Femur (tissue), 1 donor: ENCODE measurements at places on chromosomes 1 and 21.

DNA sequence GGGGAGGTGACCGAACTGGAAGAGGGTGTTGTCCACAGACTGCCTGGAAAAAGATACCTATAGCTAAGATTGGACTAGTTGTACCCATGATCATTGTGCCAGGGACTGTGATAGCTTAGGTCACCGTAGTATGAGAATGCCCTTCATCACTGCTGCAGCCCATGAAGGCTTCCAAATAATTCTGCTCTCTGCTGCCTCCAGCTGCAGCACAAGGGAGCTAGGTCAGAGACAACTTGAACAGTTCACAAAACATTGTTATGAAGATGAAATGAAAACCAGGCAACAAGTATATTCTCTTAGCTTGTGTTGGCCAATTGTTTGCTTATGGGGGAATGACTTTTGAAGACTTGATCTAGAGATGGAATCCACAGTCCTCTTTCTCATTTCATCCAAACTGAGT is 246.7 kb downstream of the MRPL39 start:
- DNase-seq: no peak

GRCh38 chr1:110484801-110485200 is 33.9 kb downstream of the PROK1 start:
- DNase-seq: no peak

GRCh38 chr1:50978144-50978851 is 8.3 kb downstream of the CDKN2C start:
- DNase-seq: peak; percentile 58

DNA sequence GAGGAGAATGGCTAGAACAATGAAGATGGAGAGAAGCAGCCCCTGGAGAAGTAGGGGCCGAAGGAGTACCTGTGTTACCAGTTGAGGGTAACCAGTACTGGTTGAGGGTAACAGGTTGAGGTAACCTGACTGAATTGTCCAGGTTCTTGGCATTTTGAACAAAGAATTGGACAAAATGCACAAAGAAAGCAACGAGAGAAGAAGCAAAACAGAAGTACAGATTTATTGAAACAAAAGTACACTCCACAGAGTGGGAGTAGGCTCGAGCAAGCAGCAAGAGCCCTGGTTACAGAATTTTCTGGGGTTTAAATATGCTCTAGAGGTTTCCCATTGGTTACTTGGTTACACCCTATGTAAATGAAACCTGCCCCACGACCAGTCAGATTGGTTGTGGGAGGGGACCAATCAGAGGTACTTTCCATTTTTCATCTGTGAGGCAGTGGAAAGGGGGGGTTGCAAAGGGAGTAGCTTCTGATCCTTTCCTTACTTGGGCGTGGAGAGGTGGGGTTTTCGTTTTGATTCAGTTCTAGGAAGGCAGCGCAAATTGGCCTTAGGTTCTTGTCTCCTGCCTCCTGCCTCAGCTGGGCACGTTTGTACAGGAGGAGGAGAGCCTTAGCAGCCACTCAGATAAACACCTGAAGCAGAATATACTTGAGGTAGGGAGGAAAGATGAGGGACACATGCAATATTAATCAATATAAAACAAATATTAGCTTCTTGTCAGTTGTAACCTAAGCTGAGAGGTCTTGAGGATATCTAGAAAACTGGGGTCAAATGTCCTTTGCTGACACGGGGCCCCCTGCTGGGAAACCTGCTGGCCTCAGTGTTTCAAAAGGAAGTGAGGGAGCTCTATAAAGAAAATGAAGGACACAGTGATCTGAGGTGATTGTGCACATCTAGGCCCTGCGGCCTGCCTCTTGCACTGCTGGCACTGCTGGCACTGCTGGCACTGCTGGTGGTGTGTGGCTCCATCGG is 14.3 kb upstream of the LSM10 start:
- no peak for DNase-seq

DNA sequence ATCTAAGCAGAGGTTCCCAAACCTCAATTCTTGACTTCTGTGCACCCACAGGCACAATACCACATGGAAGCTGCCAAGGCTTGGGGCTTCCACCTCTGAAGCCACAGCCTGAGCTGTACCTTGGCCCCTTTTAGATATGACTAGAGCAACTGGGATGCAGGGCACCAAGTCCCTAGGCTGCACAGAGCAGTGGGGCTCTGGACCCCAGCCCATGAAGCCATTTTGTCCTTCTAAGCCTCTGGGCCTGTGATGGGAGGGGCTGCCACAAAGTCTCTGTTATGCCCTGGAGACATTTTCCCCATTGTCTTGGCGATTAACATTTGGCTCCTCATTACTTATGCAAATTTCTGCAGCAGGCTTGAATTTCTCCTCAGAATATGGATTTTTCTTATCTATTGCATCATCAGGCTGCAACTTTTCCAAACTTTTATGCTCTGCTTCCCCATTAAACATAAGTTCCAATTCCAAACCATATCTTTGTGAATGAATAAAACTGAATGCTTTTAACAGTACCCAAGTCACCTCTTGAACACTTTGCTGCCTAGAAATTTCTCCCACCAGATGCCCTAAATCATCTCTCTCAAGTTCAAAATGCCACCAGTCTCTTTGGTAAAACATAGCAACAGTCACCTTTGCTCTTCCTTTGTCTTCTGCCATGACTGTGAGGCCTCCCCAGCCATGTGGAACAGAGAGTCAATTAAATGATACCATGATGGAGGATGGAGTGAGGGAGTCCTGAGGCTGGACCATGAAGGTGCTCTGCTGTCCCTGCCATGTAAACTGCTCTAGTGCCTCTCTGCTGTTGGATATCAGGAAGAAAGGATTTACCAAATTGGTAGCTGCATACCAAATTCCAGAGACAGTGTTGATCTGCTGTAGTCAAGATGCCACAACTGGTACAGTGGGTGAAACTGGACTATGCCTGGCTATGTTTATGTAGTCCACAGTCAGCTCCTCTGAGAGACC is 37.6 kb downstream of the RUNX3 start:
- no peak for DNase-seq
